H7 (cell line): ENCODE measurements at places on chromosomes 4 and X. TPM values are rescaled to one million over a fixed set of nuclear protein-coding genes. Genes with fewer than 3 reads are reported as not detected.

GRCh38 chrX:118574666-118575065 lies 79.1 kb downstream of the DOCK11 start:
- DNase-seq: no peak

DNA sequence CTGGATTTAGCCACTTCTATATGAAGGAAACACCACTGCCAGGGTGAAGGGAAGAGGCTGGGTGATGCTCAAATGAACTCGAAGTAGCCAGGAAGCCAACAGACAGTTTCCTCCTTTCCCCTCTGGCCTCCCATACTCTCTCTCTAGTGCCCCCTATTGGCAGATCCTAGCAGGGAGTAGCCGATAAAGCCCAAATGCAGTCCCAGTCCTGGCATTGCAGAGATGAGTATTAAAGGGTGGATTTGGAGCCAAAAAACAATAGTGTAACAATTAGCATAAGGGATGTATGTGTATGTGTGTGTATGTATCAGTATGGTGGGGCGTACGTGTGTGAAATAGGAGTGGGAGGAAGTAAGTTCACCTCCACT lies 213.8 kb upstream of the LDB2 start:
- DNase-seq: peak; percentile 32

GRCh38 chr4:4721636-4722035 lies 137.8 kb upstream of the MSX1 start:
- no peak for DNase-seq

The FOXP3 gene
- total RNA-seq: 0.14 and 0.37 TPM in 2 replicates

DNA sequence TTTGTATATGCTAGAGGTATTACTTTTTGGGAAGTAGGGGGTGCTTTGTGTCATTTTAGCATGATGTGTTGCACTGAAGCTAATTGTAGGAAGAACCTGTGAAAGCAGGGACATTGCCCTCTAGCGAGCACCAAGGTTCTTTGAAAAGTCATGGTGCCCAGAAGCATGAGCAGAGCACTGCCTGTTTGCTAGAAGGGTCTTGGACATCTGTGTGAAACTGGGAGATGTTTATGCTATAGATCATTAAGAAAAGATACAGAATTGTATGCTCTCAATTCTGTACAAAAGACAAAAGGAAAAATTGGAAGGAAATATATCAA lies 14.7 kb downstream of the GRPR start:
- DNase-seq: no peak
